ENCODE measurements at places on chromosomes 5 and 9.

DNA sequence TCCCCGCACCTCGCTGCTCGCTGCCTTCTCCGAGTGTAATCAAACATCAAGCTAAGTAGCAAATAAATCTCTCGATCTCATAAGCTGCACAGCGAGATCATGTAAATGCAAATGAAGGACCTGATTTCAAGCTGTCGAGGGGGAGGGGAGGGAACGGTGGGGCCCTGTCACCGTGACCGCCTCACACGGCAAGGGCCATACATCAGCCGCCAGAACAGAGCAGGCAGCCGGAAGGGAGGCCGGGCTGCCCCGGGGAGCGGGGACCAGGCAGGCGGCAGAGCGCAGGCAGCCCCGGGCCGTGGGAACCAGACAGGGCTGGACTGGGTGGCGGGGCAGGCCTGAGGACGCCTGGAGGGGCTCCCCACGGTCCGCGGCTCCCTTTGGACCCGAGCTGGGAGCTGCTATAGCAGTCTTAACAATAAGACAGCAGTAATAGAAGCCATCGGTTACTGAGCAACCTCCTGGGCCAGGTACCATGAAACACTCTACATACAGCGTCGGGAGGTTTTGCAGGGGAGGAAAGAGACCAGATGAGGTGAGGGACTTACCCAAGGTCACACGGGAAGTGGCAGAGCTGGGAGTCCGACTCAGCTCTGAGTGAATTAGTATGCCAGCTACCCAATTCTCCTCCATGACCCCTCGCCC, 76.8 kb downstream of the CFAP77 start:
- DNase-seq = peak; percentile 8

GRCh38 chr5:77308154-77308960, 97.9 kb downstream of the PDE8B start:
- DNase-seq = no peak

GRCh38 chr5:33091571-33092363, 349.0 kb upstream of the TARS1 start:
- no peak for DNase-seq

DNA sequence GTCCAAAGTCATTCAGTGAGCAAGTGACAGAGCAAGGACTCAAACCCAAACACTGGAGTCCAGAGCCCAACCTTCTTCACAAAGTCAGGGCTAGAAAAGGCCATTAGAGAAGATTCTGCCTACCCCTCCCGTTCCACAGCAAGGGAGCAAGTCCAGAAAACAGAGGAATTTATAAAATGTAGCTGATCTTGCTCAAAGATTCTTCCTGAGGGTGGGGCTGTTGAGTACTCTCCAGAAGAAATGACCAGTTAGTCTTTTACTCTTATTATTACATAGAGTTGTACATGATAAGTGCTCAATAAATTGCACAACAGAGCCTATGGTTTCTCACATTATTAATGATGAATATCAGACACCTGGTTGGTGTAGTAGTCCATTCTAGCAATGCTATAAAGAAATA, 39.3 kb upstream of the HMHB1 start:
- no peak for DNase-seq

GRCh38 chr5:16740066-16740810, 123.4 kb upstream of the RETREG1 start:
- DNase-seq = no peak

DNA sequence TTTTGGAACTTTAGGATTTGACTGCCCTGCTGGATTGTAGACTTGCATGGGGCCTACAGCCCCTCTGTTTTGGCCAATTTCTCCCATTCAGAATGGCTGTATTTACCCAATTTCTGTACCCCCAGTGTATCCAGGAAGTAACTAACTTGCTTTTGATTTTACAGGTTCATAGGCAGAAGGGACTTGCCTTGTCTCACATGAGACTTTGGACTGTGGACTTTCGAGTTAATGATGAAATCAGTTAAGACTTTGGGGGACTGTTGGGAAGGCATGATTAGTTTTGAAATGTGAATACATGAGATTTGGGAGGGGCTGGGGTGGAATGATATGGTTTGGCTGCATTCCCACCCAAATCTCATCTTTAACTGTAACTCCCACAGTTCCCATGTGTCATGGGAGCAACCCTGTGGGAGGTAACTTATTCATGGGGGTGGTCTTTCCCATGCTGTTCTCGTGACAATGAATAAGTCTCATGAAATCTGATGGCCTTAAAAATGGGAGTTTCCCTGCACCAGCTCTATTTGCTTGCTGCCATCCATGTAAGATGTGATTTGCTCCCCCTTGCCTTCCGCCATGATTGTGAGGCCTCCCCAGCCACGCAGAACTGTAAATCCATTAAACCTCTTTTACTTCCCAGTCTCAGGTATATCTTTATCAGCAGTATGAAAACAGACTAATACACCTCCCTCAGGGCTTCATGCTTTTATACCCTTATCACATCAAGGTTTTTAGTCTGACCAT, 206.6 kb downstream of the DENND1A start:
- DNase-seq = no peak

DNA sequence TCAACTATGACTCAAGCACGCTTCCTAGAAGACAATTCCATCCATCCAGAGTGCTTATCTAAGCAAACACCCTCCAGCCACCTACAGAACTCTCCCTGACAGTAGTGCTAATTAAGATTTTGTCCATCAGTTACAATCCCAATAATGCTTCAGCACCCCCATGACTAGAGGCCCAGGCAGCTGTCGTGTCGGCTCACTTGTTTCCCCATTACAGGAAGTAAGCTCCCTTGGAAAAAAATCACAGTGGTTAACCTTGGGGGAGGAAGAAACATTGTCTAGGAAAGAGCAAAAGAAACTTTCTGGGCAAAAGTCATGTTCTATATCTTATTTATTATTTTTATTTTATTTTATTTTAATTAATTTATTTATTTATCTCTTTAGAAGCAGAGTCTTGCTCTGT, 108.8 kb upstream of the LPAR1 start:
- no peak for DNase-seq

- no peak for DNase-seq
These were observed 137.1 kb upstream of the SMIM23 start for GRCh38 chr5:171648279-171649074.

GRCh38 chr5:24909210-24909609, 264.4 kb upstream of the CDH10 start:
- no peak for DNase-seq

- no peak for DNase-seq
These were observed 254 bp downstream of the STRBP start for GRCh38 chr9:123268199-123268464.

GRCh38 chr5:68191083-68191791, 24.3 kb upstream of the PIK3R1 start:
- no peak for DNase-seq

GRCh38 chr5:89849830-89850512, 559.6 kb downstream of the CETN3 start:
- DNase-seq = no peak

- no peak for DNase-seq
These were observed 538.2 kb downstream of the CYLC2 start for GRCh38 chr9:103533318-103533717.

DNA sequence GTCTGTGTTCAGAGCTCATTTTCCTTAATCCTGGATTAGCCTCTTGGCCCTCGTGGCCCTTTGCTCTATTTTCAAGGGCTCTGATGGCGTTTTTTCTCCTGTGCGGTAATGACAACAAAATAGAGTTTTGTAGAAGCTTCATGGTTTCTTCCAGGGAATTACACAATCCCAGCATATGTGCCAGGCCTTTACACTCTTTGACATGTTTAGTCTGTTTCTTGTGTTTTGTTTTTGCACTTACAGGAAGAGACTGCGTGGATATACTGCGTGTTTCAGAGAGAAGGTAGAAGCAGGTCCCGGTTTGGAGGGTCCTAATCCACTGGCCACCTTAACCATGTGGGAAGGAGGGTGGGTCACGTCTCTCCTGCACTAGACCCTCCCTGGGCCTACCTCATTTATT, 400.2 kb upstream of the IRX4 start:
- DNase-seq = no peak

DNA sequence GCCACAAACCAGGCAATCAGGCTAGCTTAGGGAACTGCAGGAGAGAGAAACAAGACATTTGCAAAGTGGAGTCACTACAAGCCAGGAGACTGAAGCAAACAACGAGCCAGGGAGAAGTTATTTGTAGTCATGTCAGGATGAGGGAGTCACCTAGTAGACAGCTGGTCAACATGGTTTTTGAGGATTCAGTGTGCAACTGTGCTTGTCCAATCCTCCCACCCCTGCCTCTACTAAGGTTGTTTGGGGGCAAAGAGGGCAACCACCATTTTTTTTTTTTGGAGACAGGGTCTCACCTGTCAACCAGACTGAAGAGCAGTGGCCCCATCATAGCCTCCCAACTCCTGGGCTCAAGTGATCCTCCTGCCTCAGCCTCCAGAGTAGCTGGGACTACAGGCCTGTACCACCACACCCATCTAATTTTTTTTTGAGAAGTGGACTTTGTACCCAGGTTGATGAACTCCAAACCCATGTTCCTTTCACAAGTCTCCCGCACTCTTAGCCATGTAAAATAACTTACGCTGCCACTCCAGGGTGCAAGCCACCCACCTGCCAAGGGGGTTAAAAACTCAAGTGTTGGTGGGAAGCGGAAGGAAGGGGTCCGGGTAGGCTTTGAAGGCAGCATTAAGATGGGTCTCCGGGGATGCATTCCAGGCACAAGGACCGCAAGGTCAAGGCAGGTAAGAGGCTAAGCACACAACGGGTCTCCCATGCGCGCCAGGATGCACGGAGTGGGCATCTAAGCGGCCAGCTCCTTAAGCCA, 995 bp downstream of the RPL35 start:
- DNase-seq = no peak

DNA sequence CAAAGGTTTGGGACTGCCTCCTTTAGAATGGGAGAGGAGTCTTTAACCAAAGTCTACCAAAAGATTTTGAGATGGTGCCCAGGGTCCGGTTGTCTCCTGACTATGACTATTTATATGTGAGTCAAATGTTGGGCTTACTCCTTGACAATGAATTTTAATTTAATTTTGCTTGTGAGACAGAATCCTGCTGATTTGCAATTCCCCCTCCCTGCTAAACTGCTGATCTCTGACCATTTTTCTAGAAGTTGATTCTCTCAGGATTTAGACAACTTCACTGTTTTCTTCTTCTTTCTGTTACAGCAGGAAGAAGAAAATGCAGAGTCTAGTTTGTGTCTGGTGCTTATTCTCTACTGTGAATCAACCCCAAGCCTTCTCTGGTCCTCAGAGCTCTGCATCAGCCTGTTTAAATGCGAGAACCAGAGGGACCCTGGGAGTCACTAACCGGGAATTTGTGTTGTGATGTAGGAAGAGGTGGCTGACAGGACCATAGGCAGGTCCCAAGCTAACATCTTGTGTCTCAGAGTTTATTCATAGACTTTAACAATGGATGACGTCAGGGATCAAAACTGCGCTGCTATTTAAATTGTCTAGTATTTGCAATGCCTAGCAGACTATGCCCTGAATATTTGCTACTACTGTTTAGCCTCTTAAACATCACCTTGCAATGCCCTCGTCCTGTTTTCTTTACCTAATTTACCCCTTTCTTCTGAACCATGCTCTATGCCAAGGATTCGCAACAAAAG, 124.0 kb upstream of the TAF11L2 start:
- DNase-seq = no peak

DNA sequence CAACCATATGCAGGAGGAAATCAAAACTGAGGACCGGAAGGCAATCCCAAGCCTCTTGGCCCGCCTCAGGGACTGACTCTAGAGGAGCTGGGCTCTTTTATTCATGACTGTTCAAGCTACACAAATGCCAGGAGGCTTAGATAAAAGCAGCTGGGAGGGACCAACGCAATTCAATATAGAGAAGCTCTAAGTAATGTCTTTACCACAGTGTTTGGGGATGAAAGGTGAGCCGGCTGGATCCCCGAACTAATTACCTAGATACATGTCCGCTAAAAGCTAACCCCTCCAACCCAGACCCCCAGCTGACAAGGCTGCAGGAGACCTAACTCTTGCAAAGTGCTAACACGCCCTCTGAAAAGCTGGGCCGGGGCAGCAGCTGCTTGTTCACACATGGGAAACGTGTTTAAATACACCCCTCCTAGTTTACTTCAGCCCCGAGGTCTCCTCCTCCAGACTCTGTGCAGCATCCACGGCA, 67.5 kb downstream of the TLE1 start:
- DNase-seq = no peak

- no peak for DNase-seq
These were observed 1.5 kb downstream of the STXBP1 start for GRCh38 chr9:127613583-127613954.

- DNase-seq = no peak
These were observed 154.3 kb downstream of the PALM2AKAP2 start for GRCh38 chr9:109934136-109934856.

DNA sequence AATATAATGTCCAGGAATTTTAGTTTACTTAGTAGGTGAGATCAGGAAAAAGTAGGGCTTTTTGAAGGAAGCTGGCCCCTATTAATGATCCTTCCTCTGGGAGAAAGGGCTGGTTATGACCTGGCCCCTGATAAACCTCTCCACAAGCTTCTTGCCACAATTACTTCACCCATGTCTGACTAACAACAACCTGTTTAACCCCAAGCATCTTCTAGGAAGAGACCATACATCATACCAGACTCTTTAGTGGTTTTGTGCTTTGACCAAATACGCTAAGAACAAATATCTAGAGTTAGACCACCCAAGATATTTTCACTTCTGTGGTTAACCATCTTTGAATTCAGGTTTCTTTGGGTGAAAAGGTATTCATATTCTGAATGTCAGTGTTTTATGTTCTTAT, 174.0 kb upstream of the SLC27A6 start:
- no peak for DNase-seq

DNA sequence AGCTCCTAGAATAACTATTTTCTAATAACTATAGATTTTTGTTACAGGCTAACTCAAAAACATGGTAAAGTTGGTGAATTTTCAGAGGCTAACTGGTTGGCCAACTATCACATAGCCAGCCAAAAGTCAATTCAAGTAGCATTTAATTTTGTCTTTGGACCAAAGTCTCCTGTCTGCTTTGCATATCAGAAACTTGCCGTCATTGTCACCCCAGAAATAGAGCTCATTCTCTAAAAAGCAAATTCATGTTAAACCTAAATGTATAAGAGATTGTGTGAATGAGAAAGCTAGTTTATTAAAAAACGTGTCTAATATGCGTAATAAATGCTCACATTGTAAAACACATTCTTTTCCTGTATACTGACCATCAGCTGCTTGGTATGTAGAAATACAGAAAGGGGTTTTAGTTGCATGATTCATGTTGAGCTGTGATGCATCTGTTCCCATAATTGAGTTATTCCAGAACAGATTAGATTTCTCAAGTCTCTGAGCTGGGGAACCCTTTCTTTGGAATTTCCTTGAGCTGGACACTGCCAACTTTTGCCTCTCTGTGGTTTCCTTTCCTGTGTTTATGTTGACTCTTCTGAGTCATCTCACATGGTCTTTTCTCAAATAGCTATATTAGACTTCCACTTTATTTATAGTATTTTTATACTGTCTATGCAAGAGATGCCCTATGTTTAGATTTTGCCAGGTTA, 7.3 kb downstream of the SRFBP1 start:
- no peak for DNase-seq

DNA sequence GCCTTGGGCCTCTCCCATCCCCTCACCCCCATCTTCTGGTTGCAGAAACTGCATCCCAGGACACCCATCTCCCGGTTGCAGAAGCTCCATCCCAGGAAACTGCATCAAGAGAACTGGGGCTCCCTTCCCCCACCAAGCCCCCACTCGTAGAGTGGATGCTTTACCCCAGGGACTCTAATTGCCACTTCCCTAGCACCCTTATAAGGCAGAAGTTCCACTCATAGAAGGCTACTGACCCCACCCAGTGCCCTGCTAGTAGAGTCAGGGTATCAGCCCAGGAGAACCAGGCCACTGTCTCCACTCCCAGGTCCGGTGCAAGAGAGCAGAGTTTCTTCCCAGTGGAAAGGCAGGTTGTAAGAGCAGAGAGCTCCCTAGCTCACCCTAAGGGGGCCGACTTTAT, 12.2 kb upstream of the SYK start:
- DNase-seq = no peak

- DNase-seq = no peak
These were observed 72.9 kb downstream of the ZNF622 start for GRCh38 chr5:16392718-16393117.

All from stimulated activated CD8-positive, alpha-beta memory T cell treated with anti-CD3 and anti-CD28 coated beads, Interleukin-15, amount 100 ng/mL, for 24 hours (primary cell).